Renal pelvis (tissue), 12 donors: ENCODE measurements at places on chromosomes 5 and 9. TPM values are rescaled to one million over a fixed set of nuclear protein-coding genes. Genes with fewer than 3 reads are reported as not detected.

DNA sequence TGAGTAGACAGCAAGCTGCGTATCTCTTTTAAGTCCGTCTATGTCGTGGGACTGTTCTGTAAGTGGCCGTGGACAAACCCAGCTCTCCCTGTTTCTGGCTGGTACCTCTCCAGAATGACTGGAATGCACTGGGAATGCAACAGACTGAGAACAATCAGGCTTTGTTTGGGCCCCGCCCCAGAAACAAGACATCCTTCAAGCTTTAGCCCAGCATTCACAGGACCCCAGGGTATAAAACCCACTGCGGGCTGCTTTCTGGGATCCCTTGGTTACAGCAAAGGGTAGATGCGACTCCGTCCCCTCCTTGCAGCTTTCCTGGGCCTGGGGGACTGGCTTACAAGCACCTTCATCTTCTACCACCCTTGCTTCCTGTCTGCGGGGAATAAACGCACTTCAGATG is 45.6 kb upstream of the SPTLC1 start:
- DNase-seq, result no peak

GRCh38 chr5:76649140-76649539 is 25.9 kb upstream of the F2RL2 start:
- DNase-seq, result no peak

DNA sequence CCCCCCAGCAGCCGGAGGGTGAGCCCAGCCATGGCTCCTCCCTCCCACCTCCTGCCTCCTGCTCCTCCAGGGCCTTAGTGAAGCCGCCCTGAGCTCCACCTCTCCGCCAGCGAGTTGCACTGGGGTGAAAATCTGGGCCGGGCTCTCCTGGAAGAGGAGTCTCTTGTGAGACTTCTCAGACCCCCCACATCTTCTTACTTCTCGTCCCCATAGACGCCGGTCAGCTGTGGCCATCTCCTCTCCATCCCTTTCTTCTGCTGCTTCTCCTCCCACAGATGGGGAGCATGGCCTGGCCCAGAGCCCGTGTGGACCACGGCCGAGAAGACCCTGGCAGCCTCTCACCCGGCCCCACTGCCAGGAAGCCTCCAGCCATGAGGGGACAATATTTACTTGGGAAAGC is 17.3 kb downstream of the OLFM1 start:
- DNase-seq, result no peak

Gene SPINK1
- polyA plus RNA-seq, result 55.1 TPM

DNA sequence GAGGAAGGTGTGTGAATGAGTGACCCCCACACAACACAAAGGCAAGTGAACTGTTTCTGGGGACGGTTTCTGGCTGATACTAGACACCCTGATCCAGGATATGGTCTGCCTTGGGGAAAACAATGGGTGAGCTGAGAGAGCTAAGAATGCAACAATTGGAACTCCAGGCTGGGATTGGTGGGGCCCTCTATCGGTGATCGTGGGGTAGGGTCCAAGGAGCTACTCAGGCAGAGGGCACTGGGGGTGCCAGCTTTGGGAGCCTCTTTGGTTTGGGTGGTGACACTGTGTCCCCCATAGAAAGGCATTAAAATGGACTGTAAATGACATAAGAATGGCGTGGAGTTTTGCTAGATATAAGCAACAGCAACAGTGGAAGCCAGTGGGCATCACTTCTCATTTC is 439.1 kb downstream of the DMAC1 start:
- no peak for DNase-seq

GRCh38 chr5:143245929-143246561 is 157.4 kb downstream of the NR3C1 start:
- no peak for DNase-seq

GRCh38 chr9:133994353-133995011 is 2.4 kb upstream of the VAV2 start:
- DNase-seq, result no peak

Gene SRD5A1
- 12.5 TPM for polyA plus RNA-seq

GRCh38 chr9:92001244-92001643 is 51.2 kb upstream of the ROR2 start:
- no peak for DNase-seq

GRCh38 chr5:167939686-167940085 is 351.8 kb upstream of the WWC1 start:
- DNase-seq, result no peak

Gene HAPLN1
- 5.8 TPM for polyA plus RNA-seq

Gene PGM5
- 34.3 TPM for polyA plus RNA-seq

DNA sequence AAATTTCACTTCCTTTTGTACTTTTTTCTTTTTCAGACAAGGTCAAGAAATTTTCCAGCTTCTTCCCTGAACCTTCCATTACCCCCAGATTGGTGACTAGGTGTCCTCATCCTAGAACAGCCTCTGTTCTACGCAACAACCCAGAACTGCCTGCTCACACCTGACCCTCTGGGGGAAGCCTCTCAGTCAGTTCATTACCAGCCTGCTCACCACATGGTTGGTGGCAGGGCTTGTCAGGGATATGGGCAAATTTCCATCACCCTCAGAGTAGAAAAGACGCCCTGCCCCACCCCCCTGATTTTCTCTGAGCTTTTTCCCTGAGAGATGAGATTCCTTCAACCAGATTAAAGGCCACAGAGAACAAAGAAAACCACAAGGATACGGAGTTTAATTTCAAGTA is 5.3 kb upstream of the CFAP95 start:
- no peak for DNase-seq

DNA sequence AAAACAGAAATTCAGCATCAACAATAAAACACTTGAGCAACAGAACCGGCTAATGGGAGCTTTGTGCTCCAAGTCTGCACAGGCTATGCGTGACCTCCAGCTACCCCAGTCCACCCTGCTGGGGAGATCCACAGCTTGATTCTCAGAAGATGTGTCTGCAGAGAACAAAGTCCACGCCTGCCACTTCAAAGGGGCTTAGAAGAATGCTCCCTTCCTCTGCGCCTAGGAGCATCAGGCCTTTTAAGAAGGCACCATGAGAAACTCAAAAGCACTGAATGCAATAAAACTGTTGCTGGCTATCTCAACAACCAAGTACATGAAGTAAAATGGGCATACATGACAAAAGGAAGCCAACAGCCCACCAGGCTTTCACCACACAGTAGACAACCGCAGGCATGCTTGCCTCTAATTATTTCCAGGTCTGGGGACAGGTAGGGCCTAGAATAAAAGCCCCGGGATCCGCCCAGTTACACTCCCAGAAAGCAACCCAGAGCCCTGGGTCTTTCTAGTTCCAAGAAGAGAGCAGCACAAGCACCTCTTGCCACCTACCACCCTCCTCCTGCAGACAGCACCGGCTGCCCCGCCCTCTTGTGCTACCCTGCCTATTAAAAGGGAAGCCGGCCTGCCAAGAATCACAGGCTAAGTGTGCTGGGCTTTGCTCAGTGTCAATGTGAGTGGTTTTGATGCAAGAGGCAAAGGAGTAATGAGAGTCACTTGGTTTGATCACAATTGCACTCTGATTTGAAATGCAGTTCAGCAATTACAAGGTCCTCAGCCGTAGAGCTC is 123.2 kb downstream of the SPOCK1 start:
- no peak for DNase-seq

Gene EFCAB9
- polyA plus RNA-seq, result not detected

- DNase-seq, result no peak
Measured at GRCh38 chr5:135221696-135222095, 177.3 kb downstream of the MACROH2A1 start.

DNA sequence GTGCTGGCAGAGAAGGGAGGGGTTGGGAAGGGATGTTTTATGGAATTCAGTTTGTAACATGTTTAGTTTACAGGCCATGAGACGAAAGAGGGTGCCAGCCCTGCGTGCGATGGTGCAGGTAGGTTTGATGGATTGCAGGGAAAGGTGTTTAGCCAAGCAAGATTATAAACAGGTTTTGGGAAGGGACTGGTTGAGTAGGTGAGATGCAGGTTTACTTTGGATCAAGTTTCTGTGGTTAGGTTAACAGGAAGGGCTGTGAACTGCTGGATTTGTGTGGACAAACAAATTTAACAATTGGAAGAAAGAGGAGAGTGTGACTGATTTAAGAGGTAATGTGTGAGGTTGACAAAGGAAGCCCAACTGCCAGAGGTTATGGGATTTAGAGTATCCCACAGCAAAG is 32.6 kb upstream of the GPX3 start:
- DNase-seq, result no peak

Gene EQTN
- polyA plus RNA-seq, result 0.31 TPM

DNA sequence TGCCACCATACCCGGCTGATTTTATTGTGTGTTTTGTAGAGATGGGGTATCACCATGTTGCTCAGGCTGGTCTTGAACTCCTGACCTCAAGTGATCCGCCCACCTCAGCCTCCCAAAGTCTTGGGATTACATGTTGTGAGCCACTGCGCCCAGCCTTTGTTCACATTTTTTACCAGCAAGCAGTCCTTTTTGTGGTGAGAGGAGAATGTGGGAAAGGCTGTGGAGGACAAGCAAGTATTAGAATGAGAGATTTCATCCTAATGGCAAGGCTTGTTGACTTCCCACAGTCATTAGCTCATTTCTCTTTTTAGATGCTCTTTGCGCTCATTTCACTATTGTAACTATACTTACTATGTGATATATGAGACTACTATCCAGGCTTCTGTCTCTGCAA is 6.1 kb downstream of the IL31RA start:
- DNase-seq, result no peak

Gene PCDHGA1
- polyA plus RNA-seq, result 0.81 TPM

DNA sequence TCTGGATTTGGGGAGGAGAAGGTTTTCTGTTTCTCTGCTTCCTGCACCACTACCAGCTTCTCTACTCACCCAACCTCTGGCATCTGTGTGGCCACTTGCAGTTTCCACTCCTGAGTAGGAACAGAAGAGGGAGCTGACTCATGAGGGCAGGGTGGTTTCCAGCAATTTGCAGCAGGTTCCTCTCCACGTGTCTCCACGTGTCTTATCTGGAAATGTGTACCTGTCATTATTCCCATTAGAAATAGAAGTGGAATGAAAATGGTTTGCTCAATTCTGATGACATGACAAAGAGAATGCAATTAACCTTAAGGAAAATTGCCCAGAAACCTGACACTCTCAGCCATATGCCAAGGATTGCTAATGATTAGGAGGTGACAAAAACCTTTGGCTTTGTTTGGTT is 33.0 kb downstream of the EGFLAM start:
- DNase-seq, result no peak

Gene NMUR2
- 0.09 TPM for polyA plus RNA-seq

GRCh38 chr9:35135988-35136387 is 20.3 kb upstream of the ATOSB start:
- no peak for DNase-seq

DNA sequence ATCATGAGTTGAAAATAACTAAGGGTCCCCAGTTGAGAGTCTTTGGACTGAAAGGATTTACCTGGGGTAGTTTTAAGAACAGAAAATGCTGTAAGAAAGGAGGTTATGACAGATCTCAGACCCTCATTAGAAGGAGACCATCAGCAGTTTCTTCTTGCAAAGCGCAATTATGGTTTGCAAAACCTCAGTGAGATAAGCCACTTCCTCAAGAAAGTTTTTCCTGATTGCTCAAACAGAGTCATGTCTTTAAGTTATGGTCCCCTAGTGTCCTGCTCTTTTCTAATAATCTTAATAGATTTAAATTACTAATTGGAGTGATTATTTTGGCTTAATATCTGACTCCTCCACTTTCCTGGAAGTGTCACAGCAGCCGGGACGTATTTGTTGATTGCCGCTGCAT is 293.2 kb upstream of the KLF4 start:
- DNase-seq, result no peak
